ENCODE measurements at places on chromosomes 4 and X.

- no peak for ATAC-seq
Observed at GRCh38 chr4:103634236-103634635, 85.5 kb downstream of the TACR3 start.

- ATAC-seq, result no peak
Observed at GRCh38 chr4:150119492-150119891, 41.2 kb downstream of the DCLK2 start.

DNA sequence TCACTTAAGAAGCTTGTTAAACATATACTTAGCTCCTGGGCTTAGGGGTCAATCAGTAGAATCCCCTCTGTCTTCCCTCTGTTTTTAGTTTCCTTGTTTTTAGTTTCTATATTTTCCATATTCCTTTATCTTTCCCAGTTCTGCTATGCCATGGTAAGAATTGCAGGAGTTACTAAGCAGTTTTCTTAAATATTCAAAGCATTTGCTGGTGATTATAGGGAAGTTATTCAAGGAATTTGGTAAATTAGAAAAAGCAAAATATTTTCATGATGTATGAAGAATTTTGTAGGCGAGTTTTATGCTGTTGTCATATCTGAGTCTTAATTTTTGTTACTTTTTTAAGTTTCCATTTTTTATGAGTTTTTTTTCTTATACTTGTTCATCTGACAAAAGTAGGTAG is 91.6 kb upstream of the NUDT6 start:
- ATAC-seq, result no peak

GRCh38 chrX:141278306-141278705 is 36.0 kb upstream of the SPANXC start:
- no peak for ATAC-seq

DNA sequence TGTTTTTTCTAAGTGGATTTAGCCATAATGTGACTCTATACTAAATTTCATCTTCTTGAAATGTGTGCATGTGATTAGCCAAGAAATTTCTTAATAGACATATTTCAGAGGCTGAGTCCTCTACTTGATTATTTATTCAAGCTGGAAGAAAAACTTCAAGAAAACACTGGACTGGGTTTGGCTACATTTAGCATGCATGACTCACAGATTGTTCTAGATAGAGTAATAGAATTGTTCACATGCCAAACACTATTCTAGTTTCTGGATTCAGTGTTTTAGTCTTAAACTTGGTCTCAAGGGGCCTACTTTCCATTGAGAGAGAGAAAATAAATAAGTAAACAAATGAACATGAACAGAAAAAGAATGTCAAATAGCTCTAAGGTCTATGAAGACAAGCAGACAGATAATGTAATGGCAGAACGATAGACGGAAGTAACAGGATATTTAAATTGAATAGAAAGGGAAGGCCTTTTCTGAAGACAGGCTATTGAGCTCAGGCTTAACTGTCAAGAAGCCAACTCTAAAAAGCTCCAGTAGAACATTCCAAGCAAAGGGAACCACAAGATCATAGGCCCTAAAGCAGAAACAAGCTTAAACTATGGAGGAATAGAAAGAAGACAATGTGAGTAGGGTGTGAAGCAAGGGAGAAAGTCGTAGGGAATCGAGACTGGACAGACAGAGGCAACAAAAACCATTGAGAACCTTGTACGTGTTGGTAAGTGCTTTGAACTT is 104.6 kb downstream of the TMEM144 start:
- no peak for ATAC-seq

- ATAC-seq, result no peak
Observed at GRCh38 chrX:151676196-151676595, 19.1 kb upstream of the PRRG3 start.

- ATAC-seq, result no peak
Observed at GRCh38 chrX:48590203-48591103, 6.8 kb upstream of the WDR13 start.

DNA sequence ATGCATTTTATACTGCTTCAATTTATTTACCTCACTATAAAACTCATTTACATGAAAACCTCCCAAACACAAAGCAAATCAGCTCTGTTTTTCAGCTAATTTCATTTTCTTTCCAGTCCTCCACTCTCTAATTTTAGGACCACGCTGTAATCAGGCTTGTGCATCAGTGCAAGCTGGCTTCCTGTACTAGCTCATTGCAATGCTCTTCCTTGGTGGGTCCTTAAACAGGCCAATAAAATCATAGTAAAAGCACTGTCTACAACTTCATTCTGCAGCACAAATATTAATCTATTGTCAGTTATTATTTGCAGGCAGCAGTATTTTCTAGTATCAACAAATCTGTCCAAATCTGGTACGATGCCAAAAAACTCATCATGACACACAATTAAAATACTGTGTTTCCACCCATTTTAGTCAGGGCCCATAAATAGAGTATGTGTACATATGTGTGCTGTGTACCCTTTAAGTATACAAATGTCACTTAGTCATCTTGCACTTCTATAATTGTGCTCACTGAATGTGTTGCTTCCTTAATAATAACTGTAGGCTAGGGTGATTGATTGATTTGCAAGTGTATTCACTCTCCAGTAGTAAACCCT is 178.2 kb upstream of the HCCS start:
- ATAC-seq, result no peak

DNA sequence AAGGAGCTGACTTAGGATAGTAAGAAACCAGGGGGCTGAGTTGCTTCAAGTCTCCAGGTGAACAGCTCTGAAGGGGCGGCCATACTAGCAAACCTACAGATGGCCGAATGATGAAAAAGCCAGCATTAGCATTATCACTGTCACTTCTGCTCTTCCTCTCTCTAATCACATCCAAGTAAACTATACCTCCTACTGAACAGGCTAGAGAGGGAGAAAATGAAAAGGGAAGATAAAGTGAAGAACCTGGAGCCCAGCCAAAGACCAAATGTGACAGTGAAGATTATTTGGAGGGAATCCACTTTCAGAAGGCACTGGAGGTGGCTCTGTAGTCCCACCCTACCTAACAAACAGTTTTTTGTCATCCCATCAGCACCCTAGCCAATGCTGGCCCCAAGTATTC is 50.4 kb upstream of the PRPS1 start:
- no peak for ATAC-seq

- ATAC-seq, result no peak
Observed at GRCh38 chr4:10276152-10276551, 159.6 kb upstream of the WDR1 start.

- ATAC-seq, result no peak
Observed at GRCh38 chrX:120401301-120401700, 39.4 kb downstream of the ATP1B4 start.

DNA sequence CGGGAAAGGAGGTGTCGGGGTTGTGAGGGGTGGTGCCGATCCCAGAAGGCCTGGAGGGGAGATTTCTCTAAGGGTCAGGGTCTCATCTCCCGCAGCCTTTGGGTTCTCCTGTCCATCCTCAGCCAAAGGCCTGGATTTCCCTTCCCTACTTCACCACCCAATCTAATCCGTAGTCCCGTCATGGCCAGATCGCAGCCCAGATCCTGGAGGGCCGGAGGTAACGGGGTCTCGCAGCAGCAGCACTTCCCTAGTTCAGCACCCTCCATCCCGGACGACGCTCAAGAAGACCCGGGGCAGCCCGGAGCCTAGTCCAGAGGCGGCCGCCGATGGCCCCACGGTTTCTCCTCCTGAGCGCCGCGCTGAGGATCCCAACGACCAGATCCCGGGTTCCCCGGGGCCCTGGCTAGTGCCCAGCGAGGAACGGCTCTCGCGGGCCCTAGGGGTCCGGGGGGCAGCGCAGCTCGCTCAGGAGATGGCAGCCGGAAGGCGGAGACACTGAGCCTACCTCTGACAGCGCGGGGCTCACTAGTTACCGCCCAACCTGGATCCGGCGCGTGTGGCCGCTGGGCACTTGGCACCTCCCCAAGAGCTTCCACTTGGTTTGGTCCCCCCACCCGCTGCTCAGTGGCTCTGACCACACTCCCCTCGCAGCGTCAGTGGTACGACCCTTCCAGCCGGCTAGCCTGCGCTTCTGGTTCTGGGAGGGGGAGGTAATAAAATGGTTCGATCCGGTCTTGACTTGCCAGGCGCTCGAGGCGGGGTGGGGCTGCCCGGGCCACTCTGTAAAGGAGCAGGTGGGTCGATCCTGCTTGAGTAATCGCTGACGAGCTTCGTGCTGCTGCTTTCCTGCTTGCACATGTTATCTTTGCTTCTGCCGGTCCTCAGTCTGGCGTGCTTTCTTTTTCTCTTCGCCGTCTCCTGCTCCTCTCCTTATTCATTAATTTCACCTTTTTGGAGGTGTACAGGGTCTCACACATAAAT is 3.6 kb downstream of the MAGIX start:
- ATAC-seq, result peak; percentile 67

GRCh38 chr4:182449930-182450439 is 206.8 kb downstream of the TENM3 start:
- no peak for ATAC-seq

- ATAC-seq, result peak; percentile 66
Observed at GRCh38 chrX:45845142-45845541, 644.5 kb upstream of the DIPK2B start.

- ATAC-seq, result no peak
Observed at GRCh38 chrX:81259020-81259713, 57.3 kb downstream of the SH3BGRL start.

- no peak for ATAC-seq
Observed at GRCh38 chr4:124710911-124711310, 1.6 kb downstream of the ANKRD50 start.

DNA sequence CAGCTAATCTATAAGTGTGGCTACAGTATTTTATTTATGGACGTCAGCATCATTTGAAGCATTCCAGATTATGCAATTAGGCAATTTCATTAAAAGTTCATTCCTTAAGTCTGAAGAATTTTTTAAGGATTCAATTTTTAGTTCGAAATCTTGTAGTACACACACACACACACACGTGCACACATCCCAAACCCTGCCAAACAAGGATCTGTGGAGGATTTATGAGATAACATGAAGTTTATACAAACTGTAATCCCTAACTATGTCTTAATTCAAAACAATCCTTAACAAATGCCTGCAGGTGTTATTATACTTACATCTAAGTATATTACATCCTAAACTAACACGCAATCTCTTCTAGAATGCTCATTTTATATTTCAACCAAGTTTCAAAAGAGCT is 105.8 kb downstream of the ELOVL6 start:
- ATAC-seq, result no peak

DNA sequence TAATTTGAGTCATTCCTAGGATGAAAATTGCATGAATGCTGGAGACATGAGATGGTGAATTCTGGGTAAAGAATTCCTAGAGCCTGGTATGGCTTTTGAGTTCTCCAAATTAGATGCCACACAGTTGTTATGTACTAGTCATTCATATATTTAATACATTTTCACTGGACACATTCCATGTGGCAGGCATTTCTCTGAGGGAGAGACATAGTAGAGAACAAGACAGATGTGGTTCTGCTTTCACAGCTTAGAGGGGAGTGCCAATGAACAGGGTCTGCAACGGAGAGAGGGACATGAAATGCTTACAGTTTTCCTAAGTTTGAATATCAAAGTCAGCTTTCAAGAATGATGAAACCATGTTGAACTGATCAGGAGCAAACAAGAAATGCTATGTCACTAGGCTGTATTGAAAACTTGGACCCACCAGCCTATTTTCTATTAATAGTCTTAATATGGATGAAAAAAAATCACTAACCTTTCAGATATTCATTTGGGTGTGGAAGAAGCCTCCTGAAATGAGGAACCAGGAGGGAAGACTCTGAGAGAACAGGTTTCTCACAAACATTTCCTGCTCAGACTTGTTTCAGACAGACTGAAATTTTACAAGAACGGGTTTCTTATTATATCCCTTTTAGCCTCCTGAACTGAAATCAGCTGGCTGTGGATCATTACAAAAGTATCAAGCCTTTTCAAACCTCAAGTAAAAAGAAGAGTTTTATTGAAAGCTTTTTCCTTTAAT is 276.0 kb upstream of the TET2 start:
- no peak for ATAC-seq

DNA sequence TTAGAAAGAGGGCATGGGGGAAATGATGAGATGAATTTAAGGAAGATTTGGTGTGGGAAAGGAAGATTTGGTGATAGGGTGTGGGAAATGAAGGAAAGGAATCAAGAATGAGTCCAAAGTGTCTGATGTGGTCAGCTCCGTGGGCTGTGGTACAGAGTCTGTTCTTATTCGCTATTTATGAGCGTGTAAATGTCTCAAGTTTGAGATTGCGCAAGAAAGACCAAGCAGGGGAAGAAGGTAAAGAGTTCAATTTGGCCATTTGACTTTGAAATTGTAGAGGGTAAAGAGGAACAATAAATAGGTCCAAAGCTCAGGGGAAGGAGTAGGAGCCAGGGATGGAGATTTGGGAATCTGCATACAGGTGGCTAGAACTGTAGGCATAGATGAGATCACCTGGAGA is 11.3 kb upstream of the SMS start:
- ATAC-seq, result no peak

GRCh38 chrX:118347736-118348135 is 1.8 kb downstream of the WDR44 start:
- no peak for ATAC-seq

DNA sequence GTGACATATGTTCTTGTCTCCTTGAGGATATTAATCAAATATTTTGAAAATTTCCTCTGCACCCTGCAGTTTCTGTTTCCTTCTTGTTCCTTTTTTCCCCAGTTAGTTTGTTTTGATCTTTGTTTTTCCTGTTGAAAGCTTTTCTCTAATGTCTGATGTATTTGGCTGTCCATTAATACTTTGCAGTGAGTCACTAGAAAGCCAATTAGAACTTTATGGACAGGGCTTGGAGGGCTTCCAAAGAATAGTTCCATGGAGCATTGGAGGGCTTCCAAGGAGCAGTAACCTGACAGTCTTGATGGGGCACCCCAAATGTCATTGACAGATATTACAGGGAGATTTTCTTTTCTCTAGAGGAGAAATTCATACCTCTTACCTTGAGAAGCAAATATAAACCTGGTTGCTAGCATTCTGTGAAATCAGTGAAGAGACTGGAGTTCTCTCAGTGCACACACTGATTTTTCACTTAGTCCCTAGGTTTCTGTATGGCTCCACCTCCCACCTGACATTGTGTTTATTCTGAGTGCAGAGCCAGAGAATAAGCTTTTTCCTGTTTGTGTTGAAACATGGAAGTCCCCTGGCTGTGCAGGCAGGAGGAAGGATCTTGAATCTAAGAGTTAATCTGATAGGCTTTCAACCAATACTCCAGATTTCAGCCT is 26.5 kb downstream of the SPARCL1 start:
- ATAC-seq, result no peak

GRCh38 chr4:76296286-76296820 is 10.2 kb upstream of the STBD1 start:
- no peak for ATAC-seq

DNA sequence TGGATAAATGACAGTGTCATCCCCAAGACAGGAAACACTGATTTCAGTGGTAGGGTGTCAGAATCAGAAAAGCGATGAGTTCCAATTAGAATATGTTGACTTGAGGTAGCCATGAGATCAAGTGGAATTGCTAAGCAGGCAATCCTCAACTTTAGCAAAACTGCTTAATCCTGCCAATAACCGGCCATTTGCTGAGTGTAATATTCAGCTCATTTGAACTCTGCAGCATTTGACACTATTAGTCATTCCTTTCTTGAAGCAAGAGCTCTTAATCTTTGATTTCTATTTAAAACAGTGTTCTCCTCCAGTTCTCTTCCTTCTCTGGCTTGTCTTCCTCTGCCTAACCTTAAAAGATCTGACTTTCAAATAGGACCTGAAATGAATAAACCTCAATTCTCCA is 68.7 kb upstream of the DCLK2 start:
- no peak for ATAC-seq

- ATAC-seq, result no peak
Observed at GRCh38 chr4:103478210-103478609, 241.6 kb downstream of the TACR3 start.
